Amygdala (tissue), 56 donors: ENCODE measurements at places on chromosomes 3 and 15.

- no peak for DNase-seq
These were observed 18.6 kb downstream of the CRYGS start for GRCh38 chr3:186525369-186526255.

DNA sequence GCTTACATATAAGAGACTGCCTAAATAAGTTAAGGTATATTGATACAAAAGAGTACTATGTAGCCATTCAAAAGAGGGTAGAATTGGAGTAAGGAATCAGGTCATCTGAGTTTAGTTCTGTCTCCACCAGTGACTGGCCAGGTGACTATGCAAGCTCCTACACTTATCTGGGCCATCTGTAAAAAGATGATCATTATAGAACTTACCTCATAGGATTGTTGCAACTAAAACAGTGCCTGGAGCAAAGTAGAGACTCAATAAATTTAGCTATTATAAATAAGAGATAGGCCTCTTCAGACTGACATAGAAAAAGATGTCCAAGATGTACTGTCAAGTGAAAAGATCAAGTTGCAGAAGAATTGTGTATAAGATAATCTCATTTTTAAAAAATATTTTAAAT lies 1.7 kb upstream of the ATP8B4 start:
- DNase-seq = no peak

DNA sequence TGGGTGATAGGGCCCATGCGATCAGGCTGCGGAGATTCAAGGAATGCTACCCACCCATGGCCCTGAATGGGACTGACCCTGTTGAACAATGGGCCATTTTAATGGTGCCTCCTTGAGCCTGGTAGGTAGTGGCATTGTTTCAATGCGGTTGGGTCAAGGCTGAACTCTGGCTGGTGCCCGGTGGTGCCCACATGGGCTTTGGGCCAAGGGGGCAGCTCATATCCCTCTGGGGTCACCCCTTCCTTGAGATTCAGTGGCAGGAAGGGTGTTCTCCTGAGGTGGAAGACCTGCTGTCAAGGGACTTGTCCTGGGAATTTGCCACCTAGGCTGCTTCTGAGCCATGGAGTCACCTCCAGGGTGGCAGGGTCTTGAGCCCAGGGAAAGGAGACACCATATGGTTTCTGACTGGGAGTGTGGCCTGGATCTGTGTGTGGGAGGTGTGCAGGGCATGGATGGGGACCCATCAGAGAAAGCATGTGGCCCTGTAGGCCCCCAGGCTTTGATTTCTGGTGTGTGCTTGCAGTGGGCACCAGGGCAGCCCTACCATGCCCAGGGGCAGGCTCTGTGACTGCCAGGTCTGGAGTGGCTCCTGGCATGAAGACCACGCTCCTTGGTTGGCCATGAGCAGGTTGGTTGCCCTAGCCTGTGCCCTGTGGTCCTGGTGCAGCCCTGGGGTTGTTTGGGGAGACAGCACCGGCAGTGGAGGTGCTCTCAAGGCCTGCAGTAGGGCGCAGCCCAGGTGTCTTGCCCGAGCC lies 199.9 kb downstream of the UBE3A start:
- DNase-seq = no peak

DNA sequence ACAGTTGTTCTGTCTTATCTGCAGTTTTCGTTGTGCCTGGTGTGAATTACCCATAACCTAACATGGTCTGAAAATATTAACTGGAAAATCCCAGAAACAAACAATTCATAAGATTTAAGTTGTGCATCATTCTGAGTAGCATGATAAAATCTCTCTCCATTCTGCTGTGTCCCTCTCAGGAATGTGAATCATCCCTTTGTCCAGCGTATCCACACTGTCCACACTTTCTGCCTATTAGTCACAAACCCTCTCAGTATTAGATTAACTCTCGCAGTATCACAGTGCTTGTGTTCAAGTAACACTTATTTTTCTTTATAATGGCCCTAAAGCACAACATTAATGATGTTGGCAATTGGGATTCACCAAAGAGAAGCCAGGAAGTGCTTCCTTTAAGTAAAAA lies 203.2 kb downstream of the CGGBP1 start:
- no peak for DNase-seq
